NCI-H2081 (cell line): ENCODE measurements at places on chromosomes 3 and 15.

- DNase-seq = no peak
Observed at GRCh38 chr15:38190501-38190900, 62.1 kb upstream of the SPRED1 start.

DNA sequence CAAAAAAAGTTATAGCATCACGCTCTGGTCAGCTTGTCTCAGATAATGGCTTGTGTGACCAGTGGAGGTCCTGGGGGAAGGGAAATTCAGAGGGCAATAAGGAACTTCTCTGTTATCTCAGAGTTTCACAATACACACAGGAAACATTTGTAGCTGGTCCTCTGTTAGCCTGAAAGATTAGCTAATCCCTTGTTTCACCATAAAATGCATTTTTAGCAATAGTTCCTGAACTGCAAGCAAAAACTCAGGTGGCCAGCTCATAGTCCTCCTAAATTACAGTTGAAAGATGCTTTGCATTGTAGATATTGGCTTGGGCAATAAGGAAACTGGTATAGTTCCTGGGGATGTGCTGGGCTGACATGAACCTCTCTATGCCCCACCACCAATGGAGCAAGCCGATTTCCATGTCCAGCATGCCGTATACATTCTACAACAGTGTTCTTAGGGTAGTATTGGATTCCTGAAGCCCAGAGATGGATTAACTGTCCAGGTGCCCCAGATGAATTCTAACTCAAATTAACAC lies 141.5 kb upstream of the TBL1XR1 start:
- no peak for DNase-seq

- no peak for DNase-seq
Observed at GRCh38 chr3:123899300-123899865, 15.3 kb upstream of the MYLK start.

GRCh38 chr3:16174389-16174788 lies at the start of gene GALNT15:
Gene GALNT15, plus strand, starts transcription at chr3:16174680. Its CDS starts 472 bp downstream, at chr3:16175152.
- no peak for DNase-seq

DNA sequence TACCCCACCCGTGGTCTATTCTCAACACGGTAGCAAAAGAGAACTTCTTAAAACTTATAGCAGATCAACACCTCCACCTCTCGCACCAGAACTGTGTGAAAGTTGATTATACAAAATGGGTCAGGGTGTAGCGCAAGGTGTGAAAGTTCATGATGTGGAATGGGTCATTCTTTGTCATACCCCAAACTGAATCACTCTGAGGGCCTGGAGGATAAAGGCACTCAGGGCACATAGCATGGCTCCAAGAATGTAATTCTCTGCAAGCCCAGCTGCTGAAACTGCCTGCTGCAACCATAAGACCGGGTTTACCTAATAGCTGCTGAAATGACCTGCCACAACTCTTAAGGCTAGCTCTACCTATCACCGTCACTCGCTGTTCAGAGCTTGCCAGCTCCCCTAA lies 70.0 kb downstream of the FOXP1 start:
- DNase-seq = no peak

- no peak for DNase-seq
Observed at GRCh38 chr15:80240276-80240675, 11.7 kb downstream of the CTXND1 start.

DNA sequence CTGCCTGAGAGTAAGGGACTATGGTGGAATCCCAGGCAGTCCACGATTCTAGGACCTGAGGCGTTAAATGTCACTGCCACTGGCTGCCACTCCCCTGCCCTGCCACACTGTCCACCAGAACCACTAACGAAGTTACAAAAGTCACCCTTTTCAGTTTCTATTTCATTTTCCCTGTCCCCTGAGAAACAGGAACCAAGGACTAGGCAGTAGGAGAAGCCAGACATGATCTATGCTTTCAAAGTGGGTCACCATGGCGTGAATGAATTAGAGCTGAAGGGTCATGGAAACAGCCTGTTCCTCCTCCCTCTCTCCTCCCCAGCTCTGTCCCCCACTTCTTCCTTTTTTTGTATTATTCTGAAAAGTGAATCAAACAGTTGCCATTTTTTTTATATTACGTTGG lies 9.1 kb upstream of the ADPRH start:
- DNase-seq = no peak

DNA sequence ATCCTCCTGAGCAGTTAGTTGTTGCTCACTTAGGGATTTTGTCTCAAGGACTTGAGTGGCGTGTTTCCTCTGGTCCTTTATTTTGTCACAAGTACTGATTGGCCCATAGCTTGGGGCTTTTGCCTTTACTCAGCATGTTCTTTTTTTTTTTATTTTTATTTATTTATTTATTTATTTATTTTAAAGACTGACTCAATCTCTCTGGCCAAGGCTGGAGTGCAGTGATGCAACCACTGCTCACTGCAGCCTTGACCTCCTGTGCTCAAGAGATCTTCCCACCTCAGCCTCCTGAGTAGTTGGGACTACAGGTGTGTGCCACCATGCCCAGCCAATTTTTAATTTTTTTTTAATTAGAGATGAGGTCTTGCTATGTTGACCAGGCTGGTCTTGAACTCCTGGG lies 223.9 kb upstream of the TPM1 start:
- DNase-seq = no peak

GRCh38 chr3:98952404-98952803 lies 50.9 kb upstream of the DCBLD2 start:
- DNase-seq = peak; percentile 4

GRCh38 chr3:72445827-72446217 lies 402.4 kb downstream of the SHQ1 start:
- DNase-seq = no peak

GRCh38 chr3:39485547-39485946 lies 18.1 kb downstream of the MOBP start:
- DNase-seq = no peak
